Stimulated activated CD8-positive, alpha-beta memory T cell treated with anti-CD3 and anti-CD28 coated beads, Interleukin-15, amount 100 ng/mL, for 48 hours (primary cell): ENCODE measurements at places on chromosomes 2 and 18.

DNA sequence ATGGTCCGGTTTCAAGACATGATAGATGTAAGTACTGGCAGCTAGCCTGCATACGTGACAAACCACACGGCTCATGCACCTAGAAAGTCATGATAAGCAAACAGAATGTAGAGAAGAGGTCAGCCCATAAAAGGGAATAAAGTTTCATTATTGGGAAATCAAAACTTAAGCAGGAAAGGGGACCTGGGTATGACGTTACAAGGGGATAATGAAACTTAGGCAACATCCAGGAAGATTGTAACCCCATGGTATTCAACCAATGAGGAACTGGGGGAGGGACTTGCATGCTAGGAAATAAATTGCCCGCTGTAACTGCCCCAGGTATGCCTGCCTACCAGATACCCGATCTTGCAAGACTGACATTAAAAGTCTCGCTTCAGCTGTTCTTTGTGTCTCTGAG lies 1679.0 kb downstream of the SUCLG1 start:
- DNase-seq, result no peak

DNA sequence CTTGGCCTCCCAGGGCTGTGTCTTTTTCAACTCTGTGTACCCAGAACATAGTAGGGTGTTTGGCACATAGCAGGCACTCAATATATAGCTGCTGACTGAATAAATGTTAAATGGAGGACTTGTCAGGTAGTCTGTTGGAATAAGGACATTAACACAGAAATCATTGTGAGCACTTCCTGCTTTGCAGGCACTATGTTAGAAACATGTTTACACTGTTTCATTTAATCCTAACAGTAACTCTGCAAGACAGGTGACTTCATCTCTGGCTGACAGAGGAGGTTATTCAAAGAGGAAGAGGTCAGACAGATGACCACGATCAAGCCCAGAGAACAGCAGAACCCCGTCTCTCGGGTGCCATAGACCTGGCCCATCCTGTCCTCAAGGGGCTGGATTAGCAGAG lies 28.0 kb upstream of the PIEZO2 start:
- no peak for DNase-seq

DNA sequence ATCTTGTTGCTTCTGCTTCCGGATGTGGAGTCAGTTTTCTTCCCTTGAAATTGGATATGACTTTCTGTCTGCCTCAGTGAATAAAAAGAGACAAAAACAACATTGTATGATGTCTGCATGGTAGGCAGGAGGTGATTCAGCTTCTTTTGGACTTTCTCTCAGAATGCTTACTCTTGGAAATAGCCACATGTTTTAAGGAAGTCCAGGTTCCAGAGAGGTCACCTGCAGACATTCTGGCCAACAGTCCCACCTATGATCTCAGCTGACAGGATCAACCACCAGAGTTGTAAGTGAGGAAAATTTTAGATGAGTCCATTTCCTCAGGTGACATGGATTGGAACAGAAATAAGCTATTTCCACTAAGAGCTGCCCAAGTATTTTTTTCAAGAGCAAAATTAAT lies 508.7 kb upstream of the FAM98A start:
- no peak for DNase-seq

DNA sequence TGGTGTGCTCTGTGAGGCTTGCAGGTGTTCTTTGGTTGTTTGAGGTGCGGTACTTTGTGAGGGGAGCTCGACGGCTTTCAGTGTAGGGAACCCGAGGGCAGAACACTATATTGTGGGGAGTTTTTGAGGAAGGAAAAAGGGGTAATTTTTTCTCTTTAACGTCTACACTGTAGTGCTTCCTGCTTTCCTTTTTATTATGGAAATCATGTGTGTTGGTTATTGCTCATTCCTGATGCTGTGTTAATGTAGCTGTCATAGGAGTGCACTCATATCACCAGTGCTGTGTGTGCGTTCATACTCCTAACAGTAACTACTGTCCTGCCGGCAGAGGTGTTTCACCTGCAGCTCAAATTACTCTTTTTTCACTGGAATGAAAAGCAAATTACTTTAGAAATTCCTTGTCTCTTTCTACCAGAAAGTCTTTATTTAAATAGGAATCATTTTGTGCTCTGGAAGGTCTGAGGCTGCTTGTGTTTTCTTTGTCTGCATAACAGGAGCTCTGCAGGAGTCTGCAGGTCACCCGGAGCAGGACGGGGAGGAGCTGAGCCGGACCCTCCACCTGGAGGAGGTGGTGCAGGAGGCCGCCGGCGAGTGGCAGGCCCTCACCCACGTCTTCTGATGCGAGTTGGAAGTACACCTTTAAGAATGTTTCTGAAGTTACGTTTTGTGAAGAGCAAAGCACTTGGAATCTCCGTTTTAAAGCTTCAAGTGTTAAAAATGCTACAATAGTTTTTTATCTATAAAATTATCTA lies 145.5 kb downstream of the ZNF236 start:
- DNase-seq, result no peak

- DNase-seq, result no peak
Measured at GRCh38 chr2:25068217-25068616, 26.3 kb downstream of the EFR3B start.

GRCh38 chr2:235773188-235773928 lies 279.5 kb downstream of the AGAP1 start:
- DNase-seq, result no peak
